ENCODE measurements at places on chromosomes 3 and 15.

DNA sequence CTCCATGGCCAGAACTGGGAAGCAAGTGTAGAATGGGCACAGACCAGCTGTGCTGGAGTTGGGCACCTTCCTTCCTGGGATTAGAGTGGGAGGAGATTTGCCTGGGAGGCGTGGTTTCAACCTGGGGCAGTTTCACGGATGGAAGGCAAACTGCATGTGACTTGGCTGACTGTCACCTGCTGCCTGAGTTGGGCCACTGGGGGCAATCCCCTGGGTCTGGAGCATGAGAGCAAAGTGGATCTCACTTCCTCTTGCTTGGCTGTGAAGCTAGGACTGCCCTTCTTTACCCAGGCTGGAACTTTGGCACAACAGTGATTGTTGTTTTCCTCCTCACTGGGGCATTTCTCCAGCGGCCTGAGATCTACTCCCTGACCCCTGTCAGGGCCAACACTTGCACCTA is 1247.0 kb upstream of the EPHA6 start:
- DNase-seq = no peak

GRCh38 chr15:41820791-41821423 is 7.0 kb upstream of the JMJD7 start:
- no peak for DNase-seq

DNA sequence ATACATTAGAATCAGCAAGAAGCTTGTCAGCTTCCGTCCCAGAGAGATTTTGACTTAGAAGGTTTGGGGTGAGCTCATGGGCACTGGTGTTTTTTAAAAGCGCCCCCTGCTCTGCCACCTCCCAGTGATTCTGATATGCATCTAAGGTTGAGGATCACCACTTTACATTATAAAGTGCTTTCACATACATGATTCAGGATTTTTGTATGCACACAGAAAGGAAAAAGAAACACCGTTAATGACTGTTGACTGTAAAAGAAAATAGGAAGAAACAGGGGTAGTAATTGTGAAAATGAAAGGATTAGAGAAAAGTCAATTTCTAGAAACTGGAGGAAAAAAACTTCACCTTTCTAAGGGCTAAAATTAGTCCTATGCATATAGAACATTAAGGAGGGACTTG is 104.9 kb upstream of the ZBED2 start:
- no peak for DNase-seq

DNA sequence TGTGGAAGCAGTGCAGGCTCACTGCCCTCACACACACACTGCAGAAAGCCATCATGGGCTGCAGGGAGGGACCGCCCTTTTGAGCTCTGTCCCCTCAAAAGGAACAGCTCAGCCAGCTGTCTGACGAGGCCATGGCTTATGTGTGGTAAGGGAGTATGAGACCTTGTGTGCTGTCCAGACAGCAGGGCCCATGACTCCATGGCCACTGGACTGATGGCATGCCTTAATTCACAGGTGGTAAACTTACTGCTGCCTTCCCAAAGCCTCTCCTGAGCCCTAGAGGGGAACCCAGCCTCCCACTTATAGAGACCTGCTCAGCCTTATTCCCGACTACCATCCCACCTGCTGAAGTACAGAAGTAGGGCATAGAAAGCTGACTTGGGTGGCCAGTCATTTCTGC is 5.6 kb downstream of the FAM240A start:
- no peak for DNase-seq

- peak; percentile 52 for DNase-seq
These were observed 6.0 kb upstream of the GRAMD1C start for GRCh38 chr3:113832477-113833164.

DNA sequence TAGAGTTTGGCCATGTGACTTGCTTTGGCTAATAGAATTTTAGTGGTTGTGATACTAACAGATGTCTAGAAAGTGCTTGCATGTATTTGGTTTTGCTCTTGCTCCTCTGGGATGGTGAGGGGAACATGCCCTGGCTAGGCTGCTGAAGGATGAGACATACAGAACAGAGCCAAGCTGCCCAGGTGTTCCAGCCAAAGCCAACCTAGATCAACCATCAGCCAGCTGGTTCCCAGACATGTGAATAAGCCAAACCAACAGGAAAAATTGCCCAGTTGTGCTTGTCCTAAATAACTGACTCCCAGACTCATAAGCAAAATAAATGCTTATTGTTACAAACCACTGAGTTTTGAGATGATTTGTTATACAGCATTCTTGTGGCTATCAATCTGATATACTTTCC is 292.6 kb downstream of the SUCLG2 start:
- peak; percentile 11 for DNase-seq

GRCh38 chr3:45252826-45253225 is 26.7 kb upstream of the TMEM158 start:
- DNase-seq = no peak

DNA sequence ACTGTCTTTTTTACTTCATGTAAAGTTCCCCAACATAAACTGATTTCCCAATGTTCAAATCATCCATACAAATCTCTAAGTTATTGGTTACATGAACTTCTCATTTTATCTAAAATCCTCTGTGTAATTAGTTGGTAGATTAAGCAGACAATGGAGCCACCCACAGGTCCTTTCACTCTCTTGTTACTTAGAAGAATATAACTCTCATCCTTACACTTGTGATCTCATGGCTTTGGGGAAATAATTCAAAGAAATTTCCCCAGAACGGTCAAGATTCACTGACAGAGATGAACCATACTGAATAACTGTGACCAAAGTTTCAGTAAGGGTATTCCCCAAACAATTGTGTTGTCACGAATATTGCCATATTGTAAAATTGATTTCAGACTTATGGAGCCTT is 1102.6 kb upstream of the EPHA6 start:
- no peak for DNase-seq

DNA sequence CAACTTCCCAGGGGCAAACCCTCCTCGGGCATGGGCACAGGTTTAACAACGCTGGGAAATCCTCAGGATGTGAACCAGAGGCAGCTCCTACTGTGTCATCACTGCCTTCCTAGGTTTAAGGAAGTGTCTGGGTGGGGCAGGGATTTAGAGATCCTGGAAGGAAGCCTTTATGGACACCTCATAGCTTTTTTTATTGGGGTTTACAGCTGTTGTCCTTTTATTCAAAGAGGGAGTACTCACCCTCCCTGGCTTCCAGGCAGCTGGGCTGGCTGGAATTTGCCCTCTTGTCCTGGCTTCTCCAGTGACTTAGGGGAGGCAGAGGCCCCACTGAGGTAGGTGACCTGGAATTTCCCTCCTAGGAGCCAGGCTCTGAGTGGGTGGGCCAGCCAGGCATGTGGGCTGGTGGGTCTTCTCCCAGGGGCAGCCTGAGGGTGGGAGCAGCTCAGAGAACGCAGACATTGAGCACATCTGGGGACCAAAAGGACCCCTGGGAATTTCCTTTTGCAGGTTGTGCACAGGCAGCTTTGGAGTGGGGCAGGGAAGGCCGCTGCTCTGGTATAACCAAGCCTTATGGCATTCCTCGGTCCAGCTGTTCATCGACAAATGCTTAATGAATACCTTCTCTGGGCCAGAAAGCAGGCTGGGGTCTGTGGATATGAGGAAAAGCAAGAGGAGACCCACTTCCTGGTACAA is 13.5 kb upstream of the FAM3D start:
- DNase-seq = no peak

DNA sequence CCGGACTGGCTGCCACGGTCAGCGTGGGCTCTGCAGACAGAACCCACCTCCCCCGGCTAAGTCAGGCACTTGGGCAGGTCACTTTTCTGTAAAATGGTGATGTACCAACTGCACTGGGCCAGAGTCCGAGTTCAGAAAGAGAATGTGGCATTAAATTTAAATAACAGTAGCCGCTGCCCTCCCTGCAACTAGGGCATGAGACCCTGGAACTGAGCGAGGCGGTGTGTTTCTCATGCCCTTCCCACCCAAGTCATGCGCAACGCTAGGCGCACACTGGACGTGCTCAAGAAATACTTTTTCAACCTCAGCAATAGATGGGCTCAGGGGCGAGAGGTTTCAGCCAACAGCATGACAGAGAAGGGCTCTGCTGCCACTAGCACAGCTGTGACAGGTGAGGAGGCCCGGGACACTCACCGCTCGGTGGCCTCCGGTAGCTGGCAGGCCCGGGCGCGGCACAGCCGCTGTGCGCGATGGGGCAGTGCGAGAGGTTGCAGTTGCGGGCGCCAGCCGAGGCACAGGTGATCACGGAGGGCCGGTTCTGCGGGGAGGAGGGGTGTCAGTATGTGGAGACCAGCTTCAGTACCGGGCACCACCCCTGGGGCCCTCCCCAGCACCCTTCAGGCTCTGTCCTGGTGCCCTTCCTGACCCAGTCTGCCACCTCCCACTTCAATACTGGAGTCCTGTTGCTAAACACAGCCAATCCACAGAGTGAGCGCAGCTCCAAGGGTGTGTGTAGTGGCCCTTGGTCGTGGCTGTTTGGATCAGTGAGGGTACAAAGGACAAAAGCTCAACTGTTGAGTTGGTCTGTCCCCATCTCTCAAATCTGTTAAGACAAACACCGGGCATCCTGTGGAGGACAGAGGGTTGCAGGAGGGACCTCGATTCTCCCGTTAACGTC is 84.5 kb downstream of the VGLL4 start:
- no peak for DNase-seq

- DNase-seq = peak; percentile 16
These were observed 7.1 kb upstream of the LXN start for GRCh38 chr3:158679547-158680000.

- DNase-seq = no peak
These were observed 181.1 kb downstream of the PLCL2 start for GRCh38 chr3:17065881-17066280.

- no peak for DNase-seq
These were observed 46.6 kb downstream of the FAH start for GRCh38 chr15:80199366-80199765.

DNA sequence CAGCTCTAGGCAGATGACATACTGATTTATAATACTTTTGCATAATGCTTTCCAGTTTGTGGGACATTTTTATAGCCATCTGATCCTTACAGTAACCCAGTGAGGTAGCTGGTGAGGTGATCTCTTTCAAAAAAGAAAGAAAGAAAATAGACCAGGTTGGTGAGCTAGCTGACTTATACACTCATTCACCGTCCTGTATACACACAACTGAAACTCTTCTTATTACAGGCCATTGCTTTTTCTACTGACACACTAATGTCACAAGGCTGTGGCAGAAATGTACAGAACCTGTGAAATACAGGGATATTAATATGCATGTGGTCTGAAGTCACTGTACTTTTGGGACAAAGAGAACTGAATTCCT is 150.2 kb upstream of the BHLHE40 start:
- peak; percentile 26 for DNase-seq

GRCh38 chr15:100030586-100031229 is 297.5 kb upstream of the LYSMD4 start:
- peak; percentile 28 for DNase-seq

- peak; percentile 66 for DNase-seq
These were observed 2.4 kb downstream of the CCNDBP1 start for GRCh38 chr15:43187544-43188155.

DNA sequence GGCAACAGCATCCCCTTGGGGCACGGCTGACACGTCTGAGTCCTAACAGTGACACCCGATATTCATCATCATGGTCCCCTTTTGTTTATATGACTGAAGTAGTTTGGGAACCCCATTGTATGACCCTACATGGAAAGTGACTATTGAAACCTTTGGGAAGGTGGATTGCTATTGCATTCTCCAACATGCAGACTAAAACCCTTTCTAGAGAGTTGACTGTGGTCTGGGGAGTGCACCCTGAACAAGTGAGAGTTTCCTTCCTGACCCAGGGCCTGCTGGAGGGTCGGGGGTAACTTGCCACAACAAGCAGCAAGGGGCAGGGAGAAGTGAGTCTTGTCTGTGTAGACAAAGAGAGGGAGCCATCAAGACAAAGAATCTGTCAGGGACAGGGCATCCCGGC is 54.4 kb downstream of the ISG20 start:
- DNase-seq = no peak

DNA sequence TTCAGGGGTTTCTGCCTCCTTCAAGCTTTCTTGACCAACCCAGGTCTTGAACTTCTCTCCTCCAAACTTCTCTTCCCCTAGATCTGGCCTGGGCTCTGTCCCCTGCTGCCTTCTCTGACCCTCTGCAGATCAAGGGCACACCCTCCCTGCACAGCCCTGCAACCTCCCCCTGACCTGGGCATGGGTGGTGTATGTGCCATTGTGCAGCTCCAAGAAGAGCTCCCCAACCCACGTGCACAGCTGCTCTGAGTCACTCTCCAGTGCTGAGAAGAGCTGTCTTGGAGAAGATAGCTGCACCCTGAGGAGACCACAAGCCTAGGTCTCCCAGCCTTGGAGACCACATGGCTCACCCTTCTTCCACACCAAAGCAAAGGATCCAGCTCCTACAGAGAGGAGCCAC is 8.0 kb downstream of the MAN2C1 start:
- no peak for DNase-seq

- DNase-seq = peak; percentile 79
These were observed 188.7 kb upstream of the FEZF2 start for GRCh38 chr3:62562017-62562416.

DNA sequence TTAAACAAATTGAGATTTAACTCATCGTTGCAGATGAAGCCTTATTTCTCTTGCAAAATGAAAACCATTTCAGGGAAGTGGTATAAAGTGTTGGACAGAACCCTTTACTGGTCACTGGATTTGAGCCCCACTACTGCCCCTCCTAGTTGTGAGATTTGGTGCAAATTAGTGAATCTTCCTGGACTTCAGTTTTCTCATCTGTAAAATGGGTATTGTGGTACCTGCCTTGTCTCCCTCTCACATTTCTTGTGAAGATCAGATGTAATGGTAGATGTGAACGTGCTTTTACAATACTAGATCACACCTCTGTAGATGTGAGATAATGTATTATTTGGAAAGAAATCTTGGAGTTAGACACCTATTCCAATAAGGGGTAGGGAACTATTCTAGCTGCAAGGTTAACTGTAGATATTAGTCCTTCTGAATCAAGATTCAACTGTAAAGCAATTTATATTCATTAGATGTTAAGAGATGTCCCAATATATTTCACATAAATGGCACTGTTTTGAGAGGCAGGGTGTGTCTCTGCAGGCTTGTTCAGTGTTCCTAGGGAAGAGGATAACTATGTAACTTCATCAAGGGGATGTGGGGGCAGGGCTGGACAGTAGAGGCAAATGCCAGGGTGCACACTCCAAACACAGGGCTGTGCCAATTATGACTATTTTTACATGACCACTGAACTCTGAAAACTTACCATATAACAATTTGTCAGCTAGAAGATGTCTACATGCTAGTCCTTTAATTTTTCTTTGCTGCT is 112.4 kb upstream of the PFN2 start:
- DNase-seq = no peak

- DNase-seq = peak; percentile 39
These were observed 281.7 kb downstream of the EFHB start for GRCh38 chr3:19652336-19652735.

DNA sequence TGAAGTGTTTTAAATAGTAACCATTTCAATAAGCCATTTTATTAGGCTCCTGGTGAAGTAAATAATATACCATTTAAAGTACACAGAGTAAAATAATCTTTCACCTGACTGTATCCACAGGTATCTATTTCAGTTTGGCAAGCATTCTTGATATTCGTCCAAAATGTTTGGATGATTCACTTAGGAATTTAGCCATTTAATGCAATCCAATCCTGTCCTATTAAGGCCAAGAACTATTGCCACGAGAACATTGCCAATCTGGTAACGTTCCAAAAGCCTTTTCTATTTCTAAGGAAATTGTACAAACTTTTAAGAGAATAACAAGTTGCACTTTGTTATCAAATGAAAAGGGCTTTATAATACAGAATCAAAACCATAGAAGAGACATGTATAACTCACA is 209.8 kb upstream of the THRB start:
- DNase-seq = peak; percentile 84

- peak; percentile 69 for DNase-seq
These were observed 93.2 kb upstream of the RNF7 start for GRCh38 chr3:141644931-141645330.

All from astrocyte of the hippocampus (primary cell).